ENCODE measurements at places on chromosomes 4 and X. TPM values are rescaled to one million over a fixed set of nuclear protein-coding genes. Genes with fewer than 3 reads are reported as not detected.

Gene SMIM43
- 0.89 TPM for total RNA-seq

Gene GUCY1A1
- 0.11 TPM for total RNA-seq

Gene SPACA5
- not detected for total RNA-seq

Gene MPC1L
- not detected for total RNA-seq

Gene EIF2S3
- 389 TPM for total RNA-seq

Gene NEUROG2
- total RNA-seq = not detected

Gene GRIA3
- total RNA-seq = 15.0 TPM

Gene CPE
- 1.00 TPM for total RNA-seq

Gene TNMD
- not detected for total RNA-seq

Gene NXF2
- not detected for total RNA-seq

Gene ADRA2C
- 1.5 TPM for total RNA-seq

Gene TEX13D
- total RNA-seq = not detected

Measured in uterine smooth muscle cell (primary cell).